ENCODE measurements at places on chromosomes 6 and 20.

DNA sequence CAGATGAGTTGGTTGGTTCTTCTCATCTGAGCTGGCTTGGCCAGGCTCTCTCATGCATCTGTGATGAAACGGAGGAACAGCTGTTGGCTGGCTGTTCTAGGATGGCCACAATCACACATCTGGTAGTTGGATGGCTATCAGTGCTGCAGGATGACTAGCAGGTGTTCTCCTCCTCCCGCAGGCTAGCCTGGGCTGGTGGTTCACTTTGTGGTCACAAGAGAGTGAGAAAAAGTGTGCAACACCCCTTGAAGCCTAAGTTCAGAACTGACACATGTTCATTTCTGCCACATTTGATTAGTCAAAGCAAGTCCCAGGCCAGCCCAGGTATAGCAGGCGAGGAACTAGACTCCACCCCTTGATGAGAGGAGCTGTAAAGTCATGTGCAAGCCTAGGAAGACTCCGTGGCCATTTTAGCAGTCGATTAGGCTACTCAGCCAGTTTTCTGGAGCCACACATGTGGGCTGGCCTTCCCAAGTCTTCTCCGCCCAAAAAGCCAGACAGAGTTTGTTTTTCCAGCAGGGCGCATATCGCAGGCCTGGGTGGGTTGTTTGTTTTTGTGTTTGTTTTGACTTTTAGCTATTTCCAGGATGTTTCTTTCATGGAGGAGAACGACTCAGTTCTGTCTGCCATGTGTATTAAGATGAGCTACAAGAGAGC lies 120.8 kb downstream of the ISM1 start:
- DNase-seq = no peak

DNA sequence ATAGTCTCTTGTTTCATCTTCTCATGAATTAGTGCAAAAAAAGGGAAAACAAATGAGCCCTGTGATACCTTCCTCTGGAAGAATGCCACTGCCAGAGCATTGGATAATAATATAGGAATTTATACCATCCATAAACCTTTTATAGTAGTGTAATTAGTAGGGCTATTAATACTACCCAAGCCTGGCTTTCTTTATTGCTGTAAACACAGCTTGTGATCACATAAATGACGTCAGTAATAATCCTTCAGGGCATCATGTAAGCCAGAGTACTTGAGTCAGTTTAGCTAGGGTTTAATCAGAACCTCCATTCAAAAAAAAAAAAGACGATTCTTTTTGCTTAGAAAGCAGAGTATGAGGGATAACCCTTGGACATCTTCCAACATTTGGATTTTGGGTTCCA lies 264.8 kb downstream of the SLC35F1 start:
- DNase-seq = no peak

DNA sequence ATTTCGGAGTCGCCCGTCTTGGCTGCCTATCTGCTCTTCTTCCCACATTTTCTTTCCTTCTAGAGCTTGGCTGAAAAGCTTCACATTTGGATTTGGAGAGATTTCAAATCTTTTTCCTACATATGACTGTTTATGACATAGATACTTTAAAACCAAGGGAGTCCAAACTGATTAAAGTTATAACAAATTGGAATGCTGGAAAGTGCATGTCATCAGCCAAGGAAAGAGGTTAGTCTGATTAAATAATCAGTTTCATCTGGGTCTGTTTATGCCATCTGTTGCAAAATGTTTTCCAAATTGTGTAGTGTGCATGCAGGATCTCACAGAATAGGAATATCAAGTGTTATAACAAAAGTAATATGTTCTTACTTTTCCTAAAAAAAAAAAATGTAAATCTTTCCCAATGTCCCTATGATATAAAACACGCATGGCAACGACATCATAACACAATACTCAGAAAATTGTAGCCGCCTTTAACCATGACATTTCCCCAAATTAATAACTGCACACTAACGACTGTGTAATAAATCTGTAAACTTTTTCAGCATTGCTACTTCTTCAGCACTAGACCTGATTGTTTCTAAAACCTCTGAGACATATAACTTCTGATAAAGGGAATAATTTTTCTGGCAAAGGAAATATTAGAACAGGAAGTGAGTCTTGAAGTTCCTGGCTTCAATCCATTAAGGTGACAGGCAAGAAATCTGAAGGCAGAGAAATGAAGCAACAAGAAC lies 230.2 kb upstream of the FOXQ1 start:
- DNase-seq = peak; percentile 91

- DNase-seq = no peak
Measured at GRCh38 chr6:20661721-20662120, 127.5 kb downstream of the CDKAL1 start.

DNA sequence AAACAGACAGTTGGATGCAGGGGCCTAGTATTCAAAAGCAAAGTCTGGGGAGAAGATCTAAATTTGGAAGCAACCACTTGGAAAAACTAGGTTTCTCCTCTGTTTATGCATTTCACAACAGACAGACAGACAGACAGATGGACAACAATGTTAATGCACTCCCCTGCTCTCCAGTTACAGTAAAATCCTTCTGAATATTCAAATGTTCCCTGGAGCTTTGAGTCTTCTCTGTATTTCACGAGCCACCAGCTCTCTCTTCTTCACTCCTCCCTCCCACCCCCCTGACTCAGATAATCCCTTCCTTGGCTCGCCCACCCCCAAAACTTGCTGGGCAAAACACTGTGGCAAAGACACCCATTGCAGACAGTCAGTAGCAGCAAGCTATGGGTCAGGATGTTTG lies 129.3 kb upstream of the TOP1 start:
- DNase-seq = no peak

DNA sequence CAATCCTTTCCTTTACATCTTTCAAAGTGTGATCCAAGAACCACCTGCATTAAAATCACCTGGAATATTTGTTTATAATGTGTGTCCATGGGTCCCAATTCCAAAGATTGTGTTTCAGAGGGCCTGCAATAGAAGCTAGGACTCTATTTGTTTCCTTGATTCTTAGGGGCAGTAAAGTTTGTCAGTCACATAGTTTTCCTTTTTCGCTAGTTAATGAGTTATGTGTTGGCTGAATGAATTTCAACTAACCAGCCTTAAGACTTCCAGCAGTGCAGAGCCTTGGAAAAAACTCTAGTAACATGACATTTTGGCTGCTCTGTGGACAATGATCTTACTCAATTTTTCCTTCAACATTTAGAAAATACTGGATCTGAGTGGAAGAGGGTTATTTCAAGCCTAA lies 11.3 kb downstream of the FAM217A start:
- no peak for DNase-seq

GRCh38 chr20:63980317-63980805 lies 571 bp upstream of the PRPF6 start:
- DNase-seq = no peak

- no peak for DNase-seq
Measured at GRCh38 chr6:89400912-89401399, 11.1 kb downstream of the RRAGD start.

- DNase-seq = no peak
Measured at GRCh38 chr6:99607416-99608036, 893 bp downstream of the PRDM13 start.

GRCh38 chr20:1364106-1364505 lies 28.7 kb downstream of the FKBP1A start:
- DNase-seq = no peak

DNA sequence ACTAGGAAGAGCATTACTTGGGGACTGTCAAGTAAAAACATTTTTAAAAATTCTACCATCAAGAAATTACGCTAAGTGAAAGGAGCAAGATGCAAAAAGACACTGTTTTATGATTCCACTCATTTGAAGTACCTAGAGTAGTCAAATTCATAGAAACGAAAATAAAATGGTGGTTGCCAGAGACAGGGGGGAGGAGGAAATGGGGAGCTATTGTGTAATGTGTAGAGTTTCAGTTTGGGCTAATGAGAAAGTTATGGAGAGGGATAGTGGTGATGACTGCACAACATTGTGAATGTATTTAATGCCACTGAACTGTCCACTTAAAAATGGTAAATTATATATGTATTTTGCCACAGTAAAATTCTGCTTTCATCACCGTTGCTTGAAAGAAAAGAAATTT lies 83.8 kb downstream of the UST start:
- no peak for DNase-seq

DNA sequence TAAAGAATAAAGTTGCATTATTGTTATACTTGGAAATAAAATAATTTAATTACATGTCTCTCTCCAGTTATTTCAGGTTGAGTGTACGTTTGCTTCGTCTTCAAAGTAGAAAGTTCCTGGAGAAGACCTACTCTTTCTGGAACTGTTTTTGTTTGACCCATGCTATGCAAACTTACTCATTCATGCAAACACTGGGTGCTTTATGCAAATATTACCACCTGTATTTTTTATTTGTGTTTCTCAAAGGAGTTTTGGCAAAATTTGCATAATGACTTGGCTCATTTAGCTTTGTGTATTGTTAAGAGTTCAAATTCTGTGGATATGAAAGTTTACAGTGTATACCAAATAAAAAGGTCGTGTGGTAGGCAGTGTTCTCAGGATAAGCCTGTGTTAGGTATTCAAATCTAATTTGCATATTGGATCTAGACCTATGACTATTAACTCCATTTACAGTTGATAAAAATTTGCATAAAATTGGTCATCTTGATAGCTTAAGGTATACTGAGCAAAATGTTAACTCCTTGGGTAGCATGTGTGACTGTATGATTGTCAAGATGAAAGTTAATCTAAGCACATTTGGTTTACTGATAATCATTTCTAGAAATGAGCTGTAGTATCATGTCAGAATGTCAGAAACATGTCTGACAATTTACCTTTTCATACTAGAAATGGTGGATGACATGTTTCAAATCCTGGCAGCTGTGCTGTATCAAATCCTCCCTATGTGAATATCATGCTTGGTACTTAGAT lies 65.2 kb downstream of the CDKAL1 start:
- no peak for DNase-seq
